NCI-H2171 treated with DMSO at 0.1 percent for 48 hours (cell line): ENCODE measurements at places on chromosomes 16 and 17.

GRCh38 chr17:42584880-42585279 is 7.4 kb upstream of the PSMC3IP start:
- no peak for DNase-seq

- DNase-seq: peak; percentile 46
Measured at GRCh38 chr17:28335959-28336871, 654 bp downstream of the TNFAIP1 start.

GRCh38 chr16:24918641-24919040 is 72.9 kb downstream of the SLC5A11 start:
- DNase-seq: no peak

DNA sequence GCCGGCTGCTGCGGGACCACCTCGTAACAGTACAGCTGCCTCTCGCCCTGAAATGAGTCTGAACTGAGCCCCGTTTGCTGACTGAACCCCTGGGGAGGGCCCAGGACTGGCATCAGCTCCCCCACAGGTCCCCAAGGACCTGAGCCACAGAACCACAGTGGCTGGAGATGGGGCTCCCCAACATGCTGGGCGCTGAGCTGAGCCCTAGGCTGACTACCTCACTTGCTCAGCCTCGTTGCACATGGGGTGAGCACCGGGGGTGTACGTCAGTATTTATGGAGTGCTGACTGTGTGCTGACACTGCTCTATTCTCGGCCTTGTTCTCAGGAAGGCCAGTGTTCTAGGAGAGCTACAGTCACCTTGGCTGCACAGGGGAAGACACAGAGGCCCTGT is 6.6 kb upstream of the VASN start:
- DNase-seq: no peak

DNA sequence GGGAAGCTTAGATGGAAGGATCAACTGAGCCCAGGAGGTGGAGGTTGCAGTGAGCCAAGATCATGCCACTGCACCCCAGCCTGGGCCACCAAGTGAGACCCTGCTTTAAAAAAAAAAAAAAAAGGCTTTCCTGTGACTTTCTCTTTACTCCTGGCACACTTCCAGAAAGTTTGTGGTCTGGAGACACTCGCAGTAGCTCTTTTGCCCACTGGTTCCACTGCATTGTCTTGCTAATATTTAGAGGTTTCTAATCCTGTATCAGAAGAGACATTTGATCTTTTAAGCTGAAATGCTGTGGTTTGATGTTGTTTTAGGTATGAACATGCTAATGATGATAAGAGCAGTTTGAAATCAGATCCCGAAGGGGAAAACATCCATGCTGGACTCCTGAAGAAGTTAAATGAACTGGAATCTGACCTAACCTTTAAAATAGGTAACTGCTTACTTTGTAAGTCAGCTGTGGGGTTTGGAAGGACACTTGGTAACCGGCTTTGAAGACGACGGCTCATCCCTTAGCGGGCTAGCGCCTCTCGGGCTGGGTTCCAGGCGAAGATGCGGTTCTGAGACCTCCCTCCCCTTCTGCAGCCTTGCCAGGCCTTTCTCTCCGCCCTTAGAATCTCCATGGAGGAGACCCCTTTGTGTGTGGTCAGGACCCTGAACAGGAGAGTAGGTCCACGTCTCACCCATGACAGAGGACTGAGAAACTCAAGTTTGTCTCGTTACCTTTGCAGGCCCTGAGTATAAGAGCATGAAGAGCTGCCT is 23.1 kb downstream of the NTAN1 start:
- no peak for DNase-seq

- peak; percentile 27 for DNase-seq
Measured at GRCh38 chr17:59534583-59534982, 30.8 kb upstream of the DHX40 start.

DNA sequence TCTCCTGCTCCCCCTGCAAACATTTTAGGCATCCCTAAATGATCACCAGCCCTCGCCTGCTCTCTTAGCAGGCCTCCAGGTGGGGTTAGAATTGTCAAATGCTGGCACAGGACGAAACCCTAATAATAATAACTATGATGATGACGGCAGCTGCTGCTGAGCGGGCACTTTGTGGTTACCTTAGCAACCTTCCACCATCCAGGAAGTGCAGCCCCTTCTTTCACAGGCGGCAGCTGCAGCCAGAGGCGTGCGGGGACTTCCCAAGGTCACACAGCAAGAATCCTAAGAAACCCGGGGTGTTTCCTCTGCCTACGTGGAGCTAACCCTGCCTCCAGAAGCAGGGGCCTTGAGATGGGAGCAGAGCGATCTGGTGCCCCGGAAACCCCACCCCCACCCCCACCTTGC is 22.4 kb upstream of the EIF1 start:
- DNase-seq: peak; percentile 87

GRCh38 chr17:28645576-28645939 is 600 bp upstream of the BLTP2 start:
- no peak for DNase-seq

DNA sequence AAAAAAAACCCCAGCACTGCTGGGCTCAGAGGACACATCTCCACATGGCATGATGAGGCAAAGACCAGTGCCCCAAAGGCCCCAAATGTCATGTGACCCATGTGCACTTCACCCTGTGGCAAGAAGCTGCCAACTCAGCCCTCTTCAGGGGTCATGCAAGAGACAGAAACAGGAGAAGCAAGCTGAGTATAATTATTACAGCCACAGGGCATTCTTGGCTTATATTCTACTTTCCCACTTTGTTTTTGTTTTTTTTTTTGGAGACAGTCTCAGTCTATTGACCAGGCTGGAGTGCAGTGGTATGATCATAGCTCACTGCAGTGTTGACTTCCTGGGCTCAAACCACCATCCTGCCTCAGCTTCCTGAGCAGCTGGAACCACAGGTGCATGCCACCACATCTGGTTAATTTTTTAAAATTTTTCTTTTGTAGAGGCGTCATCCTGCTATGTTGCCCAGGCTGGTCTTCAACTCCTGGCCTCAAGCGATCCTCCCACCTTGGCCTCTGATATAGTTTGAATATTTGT is 32.7 kb upstream of the LITAF start:
- no peak for DNase-seq

- DNase-seq: no peak
Measured at GRCh38 chr16:23651943-23652468, 10.7 kb downstream of the DCTN5 start.

GRCh38 chr17:41116297-41116696 is 1.9 kb downstream of the KRTAP4-11 start:
- DNase-seq: no peak

DNA sequence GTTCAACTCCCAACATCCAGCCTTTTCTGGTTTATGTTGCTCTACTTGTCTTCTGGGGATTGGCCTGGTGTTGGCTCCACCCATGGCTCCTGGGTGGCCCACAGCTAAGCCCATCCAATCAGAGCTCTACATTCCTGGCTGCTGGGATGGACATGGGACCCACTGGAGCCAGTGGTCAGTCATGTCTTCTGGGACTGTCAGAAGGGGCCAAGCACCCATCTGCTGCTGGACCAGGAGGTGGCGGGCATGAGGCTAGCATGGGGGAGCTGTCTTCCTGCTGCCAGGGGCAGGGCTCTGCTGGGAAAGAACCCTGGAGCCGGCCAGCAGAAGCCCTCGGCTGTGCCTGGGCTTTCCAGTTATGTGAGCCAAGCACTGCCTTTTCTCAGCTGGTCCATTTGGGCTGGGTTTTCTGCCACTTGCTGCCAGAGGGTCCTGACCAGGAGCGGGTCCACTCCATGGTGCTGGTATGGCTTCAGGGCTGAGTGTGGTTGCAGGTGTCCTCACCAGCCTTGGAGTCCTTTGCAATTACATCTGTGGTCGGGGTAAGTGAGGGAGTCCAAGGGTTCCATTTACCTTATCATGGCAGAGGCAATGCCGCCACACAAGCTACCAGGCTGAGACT is 17.4 kb upstream of the ZNF469 start:
- no peak for DNase-seq

DNA sequence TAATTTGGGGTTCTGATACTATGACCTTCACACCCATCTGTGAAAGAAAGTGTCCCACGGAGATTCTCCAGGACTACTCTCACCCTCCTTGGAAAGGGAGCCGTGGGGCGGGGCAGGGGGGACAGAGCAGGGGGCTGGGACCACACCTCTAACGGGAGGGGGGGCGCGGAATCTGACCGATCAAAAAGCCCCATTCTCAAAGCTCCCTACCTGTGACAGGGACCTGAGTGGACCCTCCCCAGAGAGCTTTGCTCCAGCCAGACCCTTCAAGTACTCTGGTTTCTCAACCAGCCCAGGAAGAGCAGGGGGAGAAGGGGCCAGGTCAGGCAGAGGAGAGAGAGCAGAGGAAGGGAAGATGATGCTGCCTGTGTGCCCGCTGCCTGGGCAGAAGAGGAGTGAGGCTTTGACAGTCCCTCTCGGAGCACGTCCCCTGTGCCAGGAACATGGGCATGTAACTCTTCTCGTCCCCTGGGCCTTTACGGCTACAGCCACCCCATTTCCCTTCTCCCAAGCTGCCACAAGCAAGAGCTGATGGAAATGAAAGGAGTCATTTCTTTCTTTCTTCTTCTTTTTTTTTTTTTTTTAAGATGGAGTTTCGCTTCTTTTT is 682 bp downstream of the XAF1 start:
- no peak for DNase-seq

DNA sequence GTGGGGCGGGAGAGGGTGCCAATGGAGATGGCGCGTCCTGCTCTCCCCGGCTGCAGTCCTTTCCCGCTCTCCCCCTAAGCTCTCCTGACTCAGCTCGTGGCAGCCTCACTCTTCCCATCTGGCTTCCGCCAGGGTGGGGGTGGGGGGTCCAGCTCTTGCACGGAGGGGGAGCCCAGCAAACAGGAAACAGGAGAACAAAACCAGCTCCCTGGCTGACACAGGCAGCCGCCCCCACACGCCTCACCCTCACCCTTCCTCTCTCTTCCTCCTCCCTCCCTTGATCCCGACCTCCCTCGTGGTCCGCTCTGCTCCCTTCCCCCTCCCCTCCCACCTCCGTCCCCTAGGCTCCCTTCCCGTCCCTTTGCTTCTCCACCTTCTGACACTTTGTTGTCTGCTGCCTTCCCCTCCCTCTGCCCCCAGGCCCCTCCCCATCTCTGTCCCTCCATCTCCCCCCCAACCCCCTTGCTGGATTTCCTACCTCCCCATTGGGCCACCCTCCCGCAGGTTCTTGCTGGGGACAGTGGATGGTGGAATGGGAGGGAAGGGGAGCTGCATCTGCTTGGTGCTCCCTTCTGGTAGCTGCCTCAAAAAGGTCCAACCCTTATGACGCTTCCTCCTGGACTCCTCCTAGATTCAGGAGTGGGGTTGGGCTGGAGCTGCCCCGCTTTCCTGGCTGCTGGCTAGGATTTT is 23.7 kb downstream of the ARHGAP23 start:
- no peak for DNase-seq

DNA sequence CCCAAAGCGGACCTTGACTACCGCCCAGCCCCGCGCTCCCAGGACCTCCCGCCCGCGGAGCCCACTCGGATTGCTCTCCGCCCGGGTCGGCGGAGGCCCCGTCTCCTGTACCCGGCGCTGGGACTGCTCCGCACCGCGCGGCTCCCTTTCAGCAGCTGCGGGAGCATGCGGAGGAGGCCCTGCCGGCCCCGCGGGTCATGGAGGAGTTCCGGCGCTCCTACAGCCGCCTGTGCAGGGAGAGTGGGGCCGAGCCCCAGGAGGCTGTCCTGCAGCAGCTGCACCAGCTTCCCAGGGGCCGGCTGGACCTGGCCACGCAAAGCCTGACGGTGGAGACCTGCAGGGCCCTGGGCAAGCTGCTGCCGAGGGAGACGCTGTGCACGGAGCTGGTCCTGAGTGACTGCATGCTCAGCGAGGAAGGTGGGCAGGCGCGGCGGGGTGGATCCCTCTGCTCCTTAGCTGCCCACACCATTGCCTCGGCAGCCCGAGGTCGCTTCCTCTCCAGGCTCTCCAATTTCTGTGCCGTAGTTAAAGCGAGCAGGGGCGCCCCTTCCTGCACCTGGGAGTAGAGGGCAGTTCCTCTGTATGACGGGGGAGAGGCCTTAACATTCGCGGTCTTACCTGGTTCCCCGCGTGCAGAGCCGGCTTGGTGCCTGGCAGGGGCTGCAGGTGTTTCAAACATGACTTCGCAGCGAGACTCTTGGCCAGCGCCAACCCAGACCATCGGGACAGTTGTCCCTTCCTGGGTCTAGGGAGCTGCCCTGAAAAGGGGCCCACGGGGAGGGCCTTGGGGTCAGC is 539 bp downstream of the LRRC45 start:
- peak; percentile 29 for DNase-seq

- DNase-seq: peak; percentile 89
Measured at GRCh38 chr17:59377410-59377809, 46.0 kb downstream of the YPEL2 start.

GRCh38 chr17:10059684-10060211 is 138.7 kb downstream of the GAS7 start:
- DNase-seq: no peak

GRCh38 chr17:39104046-39104445 is 47.4 kb downstream of the PLXDC1 start:
- no peak for DNase-seq

- no peak for DNase-seq
Measured at GRCh38 chr17:15744074-15744676, 12.1 kb downstream of the TBC1D26 start.

GRCh38 chr17:73112246-73112645 is 19.8 kb upstream of the SLC39A11 start:
- no peak for DNase-seq

GRCh38 chr17:61144617-61145564 is 254.8 kb upstream of the TBX2 start:
- peak; percentile 57 for DNase-seq

DNA sequence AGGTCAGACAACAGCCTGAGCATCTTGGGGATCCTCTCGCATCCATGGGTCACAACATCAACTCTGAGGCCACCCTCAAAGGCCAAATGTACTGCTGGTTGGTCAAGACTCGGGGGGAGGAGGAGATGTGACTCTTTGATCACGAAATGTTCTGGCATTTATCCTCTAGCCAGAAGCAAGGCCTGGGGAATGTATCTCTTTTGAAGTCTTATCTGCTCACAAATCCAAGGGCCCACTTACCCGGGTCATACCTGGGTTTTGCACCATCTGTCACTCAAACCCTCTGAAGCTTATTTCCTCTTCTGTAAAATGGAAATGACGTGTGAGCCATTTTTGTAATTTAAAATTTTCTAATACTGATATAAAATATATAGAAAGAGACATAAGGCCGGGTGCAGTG is 13.2 kb downstream of the CA7 start:
- no peak for DNase-seq

DNA sequence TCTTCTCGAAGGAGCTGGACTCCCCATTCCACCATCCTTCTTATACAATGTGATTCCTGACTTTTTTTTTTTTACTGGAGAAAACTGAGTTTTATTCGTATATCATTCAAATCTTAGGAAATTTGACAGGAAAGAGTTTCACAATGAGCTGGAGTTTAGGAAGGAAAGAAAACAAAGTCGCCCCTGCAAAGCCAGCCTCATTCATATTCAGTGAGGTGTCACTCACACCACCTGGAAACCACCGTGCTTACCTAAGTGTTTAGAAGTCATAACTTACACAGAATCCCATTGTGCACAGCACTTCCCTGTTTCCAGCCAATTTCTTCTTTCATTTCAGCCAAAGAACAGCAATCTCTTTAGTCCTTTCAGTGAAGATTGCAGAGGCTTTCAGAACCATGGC is 90.3 kb upstream of the CHMP6 start:
- DNase-seq: no peak

- no peak for DNase-seq
Measured at GRCh38 chr16:3155181-3155580, 20.4 kb downstream of the ZNF213 start.

GRCh38 chr17:39606434-39607056 is 1.2 kb downstream of the NEUROD2 start:
- no peak for DNase-seq

GRCh38 chr16:55349867-55350266 is 25.9 kb downstream of the IRX6 start:
- no peak for DNase-seq
